CD14-positive monocyte (primary cell): ENCODE measurements at places on chromosomes 4 and X.

DNA sequence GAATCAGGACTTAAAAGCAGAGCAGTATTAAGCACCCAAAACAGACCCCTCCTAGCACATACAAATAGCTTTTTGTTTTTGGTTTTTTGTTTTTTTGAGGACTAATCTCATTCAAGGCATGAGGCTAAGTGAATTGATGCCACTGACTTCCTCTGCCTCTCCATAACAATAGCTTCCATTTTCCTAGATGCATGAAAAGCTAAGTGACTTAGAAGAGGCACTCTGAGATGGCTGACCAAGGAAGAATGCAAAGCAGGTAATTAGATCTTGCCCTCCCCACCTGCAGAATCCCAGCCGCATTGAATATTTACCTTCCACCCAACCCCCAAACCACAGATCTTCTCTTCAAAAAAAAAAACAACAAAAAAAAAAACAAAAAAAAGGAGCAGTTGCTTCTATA is 7.4 kb upstream of the KDR start:
- DNase-seq, result no peak

GRCh38 chr4:121155893-121156292 is 8.2 kb downstream of the TNIP3 start:
- DNase-seq, result no peak

DNA sequence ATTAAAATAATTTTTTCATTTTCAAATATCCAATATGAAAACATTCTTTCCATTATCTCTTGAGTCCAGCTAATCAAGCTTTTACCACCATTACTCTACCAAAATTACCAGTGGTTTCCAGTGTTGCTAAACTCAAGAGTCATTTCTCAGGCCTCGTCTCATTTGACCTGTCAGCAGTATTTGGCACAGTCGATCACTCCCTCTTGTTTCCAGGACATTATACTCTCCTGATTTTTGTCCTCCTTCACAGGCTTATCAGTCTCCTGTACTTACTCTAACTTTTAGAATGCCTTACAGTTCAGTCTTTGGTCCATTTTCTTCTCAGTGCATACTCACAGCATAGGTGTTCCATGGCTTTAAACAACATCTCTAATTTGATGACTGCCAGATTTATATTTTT is 11.6 kb downstream of the USP38 start:
- no peak for DNase-seq

GRCh38 chr4:168451744-168452390 is 28.4 kb downstream of the DDX60L start:
- peak; percentile 93 for DNase-seq

DNA sequence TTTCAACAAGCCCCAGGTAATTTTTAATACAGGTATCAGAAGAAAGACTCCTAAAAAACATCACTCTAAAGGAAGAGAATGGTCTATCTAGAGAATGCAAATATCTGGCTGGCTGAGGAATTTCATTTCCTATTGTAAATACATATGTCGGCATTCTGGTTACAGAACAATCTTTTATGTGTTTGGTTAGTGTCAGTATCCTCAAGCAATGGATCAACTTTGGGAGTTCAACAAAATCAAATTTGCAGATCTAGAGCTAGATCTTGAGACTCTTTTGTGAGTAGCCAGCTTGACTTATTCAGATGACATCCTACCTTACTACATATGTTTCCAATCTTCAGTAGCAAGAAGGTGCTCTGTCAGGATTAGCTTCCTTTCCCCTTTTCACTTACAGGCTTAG is 145.1 kb downstream of the BTC start:
- no peak for DNase-seq

GRCh38 chrX:118974908-118975671 is 672 bp downstream of the LONRF3 start:
- peak; percentile 37 for DNase-seq

DNA sequence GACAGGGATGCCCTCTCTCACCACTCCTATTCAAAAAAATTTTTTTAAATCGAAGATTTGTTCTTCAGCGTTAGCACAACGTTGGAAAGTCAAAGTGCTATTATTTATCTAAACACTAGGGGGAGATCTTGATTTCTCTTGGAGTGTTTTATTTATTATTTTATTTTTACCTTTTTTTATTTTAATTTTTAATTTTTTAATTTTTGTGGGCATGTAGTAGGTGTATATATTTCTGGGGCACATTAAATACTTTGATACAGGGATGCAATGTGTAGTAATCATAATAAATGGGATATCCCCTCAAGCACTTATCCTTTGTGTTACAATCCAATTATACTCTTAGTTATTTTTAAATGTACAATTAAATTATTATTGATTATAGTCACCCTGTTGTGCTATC is 37.4 kb upstream of the SLC10A4 start:
- DNase-seq, result no peak

GRCh38 chr4:66489370-66489769 is 819.1 kb upstream of the EPHA5 start:
- no peak for DNase-seq

- DNase-seq, result no peak
Observed at GRCh38 chr4:189147005-189147929, 793.4 kb upstream of the FRG1 start.

- no peak for DNase-seq
Observed at GRCh38 chr4:10655968-10656367, 28.6 kb downstream of the CLNK start.

DNA sequence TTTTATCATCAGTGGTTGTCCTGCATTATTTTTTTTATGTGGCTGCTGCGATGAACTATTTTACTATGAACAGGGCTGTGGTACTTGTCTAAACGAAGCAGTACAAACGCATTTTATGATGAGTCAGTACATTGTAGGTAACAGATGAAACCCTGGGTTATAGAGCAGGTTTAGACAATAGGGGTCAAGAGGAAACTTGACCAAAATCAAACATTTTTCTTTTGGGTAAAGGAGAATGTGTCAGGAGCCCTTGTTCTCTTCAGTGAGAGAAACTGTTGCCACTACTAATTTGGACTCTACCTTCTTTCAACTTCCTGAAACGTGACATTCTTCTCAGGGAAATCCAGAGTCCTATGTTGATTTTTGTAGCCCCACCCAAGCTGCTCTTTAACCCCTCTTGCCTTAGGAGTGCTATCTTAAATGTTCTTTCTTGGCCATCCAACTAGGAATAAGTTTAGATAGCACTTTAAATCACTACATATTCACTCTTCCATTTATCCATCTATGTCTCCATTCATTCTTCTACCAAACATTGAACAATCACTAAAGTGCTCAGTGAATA is 415.8 kb upstream of the NR3C2 start:
- no peak for DNase-seq

DNA sequence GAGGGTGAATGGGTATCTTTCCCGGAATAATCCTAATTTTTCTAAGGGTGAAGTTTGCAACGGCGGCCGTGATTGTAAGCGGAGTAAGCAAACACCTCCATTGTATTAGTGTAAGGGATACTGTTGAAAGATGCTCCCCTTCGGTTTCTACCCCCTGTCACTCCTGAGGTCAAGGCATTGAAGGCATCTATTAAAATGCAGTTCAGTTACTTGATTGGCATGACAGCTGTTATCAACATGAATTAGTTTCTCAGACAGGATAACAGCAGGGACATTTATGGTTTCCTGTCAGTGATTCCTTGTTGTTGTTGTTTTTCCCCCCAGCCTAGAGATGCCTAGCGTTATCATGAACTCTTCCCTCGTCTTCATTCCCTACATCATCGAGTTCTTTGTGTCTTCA is 552 bp downstream of the SLC25A14 start:
- no peak for DNase-seq

GRCh38 chr4:152257601-152258066 is 278.3 kb downstream of the FBXW7 start:
- DNase-seq, result no peak

- DNase-seq, result peak; percentile 4
Observed at GRCh38 chrX:103839404-103839803, 7.3 kb upstream of the RAB9B start.

GRCh38 chr4:163482190-163482589 is 8.6 kb upstream of the TKTL2 start:
- DNase-seq, result peak; percentile 69

DNA sequence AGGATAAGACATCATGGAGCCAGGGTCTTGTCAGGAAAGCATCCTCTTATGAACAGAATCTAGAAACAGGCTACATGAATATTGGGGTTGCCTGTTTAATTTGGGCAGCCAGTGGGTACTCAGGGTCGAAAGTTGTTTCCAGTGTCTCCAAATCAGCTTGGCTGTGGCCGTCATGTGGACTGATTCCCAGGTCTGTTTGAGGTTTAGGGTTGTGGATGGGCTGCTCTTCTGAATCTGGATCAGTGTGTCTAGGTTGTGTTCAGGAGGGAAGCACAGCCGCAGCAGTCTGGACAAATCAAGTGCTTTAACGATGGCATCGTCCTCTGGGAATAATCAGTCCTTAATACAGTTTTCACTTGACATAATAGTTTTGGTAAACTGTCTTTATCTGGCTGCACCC is 94.3 kb downstream of the GATB start:
- no peak for DNase-seq

DNA sequence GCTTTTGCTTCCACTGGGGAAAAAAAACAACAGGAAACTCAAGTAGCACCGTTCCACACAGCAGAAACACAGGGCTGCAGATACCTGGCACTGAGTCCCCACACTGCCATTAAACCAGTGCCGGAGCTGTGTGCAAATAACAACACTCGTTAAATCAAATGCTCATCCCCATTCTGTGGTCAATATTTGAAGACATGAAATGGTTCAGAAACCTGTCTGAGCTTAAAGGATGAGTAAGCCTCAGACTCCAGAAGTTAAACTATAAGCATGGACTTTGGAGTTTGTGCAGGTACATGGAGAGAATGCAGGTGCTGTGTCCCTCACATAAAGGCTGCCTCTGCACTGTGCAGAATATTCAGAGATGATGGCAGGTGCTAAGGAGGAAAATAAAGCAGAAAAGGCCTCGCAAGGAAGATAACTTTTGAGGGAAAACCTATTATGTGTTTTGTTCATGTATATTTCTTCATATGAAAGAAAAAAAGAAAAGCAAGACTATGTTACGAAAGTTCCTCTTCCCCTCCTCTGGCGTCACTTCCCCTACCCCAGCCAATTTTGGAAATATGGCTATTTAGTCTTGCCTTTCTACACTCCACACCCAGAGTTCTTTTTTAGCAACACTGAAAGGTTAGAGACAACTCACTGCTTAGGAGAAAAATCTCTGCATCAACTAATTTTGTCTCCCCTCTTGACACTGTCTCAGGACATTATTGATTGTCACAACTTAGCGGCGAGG is 4.6 kb downstream of the MPP1 start:
- peak; percentile 76 for DNase-seq

GRCh38 chr4:79087071-79087470 is 147.8 kb upstream of the PAQR3 start:
- DNase-seq, result no peak

DNA sequence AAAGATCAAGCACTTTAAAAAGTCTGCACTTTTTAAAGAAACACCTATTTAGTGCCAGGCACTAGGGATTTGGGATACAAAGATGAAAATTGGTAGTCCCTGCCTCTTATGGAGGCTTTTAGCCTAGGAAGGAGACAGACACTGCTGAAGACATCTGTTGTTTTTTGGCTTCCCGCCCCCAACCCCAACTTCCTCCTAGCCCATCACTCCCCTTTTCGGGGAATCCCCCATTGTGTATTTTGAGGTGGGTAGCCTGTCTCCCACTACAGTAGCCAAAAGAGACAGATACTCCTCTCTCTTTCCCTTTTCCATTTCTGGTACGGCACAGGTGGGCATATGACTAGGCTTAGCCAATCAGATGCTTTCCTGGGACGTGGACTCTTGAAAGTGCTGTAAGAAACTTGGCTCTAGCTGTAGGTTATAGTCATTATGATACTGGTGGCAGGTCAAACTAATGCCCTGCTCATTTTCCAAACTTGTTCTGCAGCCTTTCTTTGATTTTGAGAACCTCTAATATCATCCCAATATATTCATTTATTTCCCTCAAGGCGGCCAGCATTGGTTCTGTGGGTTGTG is 194.6 kb upstream of the RBPJ start:
- no peak for DNase-seq

DNA sequence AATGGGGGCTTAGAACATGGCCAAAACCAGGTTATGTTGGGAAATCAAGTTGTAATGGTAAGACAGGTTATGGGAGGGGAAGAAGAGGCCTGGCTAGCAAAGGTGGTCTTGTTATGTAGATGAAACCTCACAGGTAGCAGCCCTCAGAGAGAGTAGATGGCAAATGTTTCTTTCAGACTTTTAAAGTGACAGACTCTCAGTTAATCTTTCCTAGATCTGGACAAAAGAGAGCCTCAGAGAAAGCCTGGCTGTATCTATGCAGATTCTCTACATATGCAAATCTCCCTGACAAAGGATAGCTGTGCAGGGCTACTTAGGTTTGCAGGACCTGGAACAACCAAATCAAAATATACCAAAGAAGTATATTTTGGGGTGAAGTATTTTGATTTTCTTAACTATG is 284.1 kb upstream of the AMOT start:
- DNase-seq, result no peak

DNA sequence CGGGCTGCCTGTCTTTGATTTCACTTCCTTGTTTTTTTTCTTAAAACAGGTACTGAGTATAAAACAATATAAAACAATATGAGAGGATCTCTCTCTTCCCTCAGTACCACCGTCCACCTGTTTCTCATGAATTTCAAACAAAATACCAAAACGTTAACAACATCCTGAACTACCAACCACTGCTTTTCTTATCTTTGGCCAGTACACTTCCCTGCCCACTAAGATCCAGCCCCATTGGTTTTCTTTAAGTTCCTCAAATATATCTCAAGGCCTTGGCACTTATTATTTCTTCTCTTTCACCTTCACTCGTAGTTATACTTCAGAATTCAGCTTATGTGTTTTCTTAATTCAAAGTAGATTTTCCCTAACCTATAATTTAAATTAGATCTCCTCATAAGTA is 370.2 kb upstream of the GRIA3 start:
- no peak for DNase-seq

- DNase-seq, result peak; percentile 16
Observed at GRCh38 chr4:149980941-149981340, 97.3 kb upstream of the DCLK2 start.

DNA sequence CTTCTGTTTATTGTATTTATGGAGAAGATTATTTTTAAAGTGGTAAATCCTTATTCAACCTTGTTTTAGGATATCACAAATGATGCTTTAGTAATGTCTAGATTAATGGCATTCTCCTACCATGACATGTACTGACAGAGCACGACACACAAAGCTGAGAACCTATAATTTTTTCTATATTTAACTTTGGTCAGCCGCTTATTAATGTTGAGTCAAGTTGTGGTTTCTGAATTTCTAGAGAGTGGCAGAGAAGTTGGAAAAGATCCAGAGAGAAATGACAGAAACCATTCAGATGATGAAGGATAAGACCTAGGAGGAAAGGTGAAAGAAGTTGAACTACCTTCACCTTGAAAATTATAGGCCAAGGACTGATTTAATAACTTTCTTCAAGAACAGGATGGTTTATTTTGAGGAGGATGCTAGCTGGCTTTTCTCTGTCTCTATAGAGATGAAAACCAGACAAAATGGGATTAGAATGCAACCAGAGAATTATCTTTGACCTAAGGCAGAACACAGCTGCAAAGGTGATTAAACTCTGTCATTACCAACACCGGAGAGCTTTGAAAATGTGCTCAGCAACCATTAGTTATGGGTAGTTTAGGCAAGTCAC is 62.6 kb upstream of the TSPAN5 start:
- no peak for DNase-seq

- DNase-seq, result peak; percentile 41
Observed at GRCh38 chrX:40266490-40267333, 169.0 kb upstream of the BCOR start.

- no peak for DNase-seq
Observed at GRCh38 chrX:72262077-72262476, 15.0 kb downstream of the RPS4X start.
